ENCODE measurements at places on chromosomes 5 and 9.

GRCh38 chr5:154390746-154391359, 54.9 kb upstream of the SAP30L start:
- DNase-seq, result no peak

DNA sequence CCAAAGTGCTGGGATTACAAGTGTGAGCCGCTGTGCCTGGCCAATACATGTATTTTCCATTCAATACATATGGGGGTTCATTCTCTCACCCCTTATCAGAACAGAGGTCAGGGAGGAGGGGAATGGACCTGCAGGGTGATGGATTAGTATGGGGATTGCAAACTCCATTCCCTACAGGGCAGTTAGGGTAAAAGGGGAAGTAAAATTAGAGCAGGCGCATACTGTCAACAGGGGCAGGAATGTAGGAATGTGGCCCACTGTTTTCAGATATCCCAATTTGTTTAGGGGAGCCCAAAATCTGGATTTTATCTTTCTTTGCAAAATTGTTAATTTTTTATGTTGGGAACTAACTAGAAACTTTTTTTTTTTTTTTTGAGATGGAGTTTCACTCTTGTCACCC, 46.4 kb upstream of the SLC44A1 start:
- no peak for DNase-seq

- DNase-seq, result no peak
These were observed 1.1 kb downstream of the LARP1 start for GRCh38 chr5:154756009-154756867.

- DNase-seq, result no peak
These were observed 549.3 kb downstream of the RAB3C start for GRCh38 chr5:59132131-59132530.

GRCh38 chr9:121399883-121400607, 30.0 kb upstream of the STOM start:
- DNase-seq, result peak; percentile 71

- DNase-seq, result peak; percentile 96
These were observed 1.4 kb upstream of the SMIM27 start for GRCh38 chr9:32550562-32551275.

Measured in muscle of arm (tissue), 14 donors.